ENCODE measurements at places on chromosomes 6 and 20. TPM values are rescaled to one million over a fixed set of nuclear protein-coding genes. Genes with fewer than 3 reads are reported as not detected.

DNA sequence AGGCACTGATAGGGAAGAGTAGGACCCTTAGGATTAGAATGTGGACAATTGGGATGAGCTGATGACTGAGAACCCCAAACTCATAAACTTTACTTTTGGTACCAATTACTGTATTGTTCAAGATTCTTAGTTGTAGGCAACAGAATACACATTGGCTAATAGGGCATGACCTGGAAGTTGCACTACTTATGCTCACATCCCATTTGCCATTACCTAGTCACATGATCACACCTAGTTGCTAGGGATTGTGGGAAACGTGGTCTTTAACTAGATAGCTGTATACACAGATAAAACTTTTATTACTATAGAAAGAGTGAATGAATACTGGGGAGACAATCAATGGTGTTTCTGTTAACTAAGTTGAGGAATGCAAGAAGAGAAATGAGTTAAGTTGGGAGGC is 113.4 kb upstream of the AKIRIN2 start:
- no peak for DNase-seq

DNA sequence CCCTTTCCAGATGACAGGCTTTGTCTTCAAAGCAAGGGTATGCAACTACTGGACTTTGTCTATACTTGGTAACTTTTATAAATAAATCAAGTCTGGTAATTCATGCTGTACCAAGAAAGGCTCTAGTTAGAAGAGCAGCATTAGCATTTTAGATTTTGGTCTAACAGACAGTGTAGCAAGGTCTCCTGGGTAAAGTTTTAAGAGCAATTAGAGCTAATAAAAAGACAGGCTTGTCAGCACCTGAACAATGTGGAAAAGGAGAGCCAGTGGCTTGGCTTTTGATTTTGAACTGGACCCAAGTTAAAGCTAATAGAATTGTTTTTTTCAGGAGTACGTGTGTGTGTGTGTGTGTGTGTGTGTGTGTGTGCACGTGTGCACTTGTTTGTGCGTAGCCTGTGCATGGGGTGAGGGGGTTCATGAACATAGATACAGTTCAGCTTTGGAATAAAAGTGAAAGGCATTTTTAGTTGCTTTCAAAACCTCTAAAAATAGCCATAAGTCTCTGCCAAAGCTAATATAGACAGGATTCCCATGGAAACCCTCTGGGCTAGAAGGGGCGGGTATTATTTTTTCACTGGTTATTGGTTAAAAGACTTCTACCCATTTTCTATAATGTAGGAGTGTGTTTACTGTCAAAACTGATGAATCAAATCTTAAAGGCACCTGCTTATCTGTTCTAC is 138.4 kb downstream of the KCNQ5 start:
- DNase-seq: no peak

GRCh38 chr6:47174502-47175023 is 132.4 kb upstream of the ADGRF1 start:
- DNase-seq: no peak

- peak; percentile 61 for DNase-seq
Measured at GRCh38 chr6:143575440-143575839, 63.9 kb upstream of the FUCA2 start.

- DNase-seq: no peak
Measured at GRCh38 chr20:42027746-42028268, 409.6 kb upstream of the CHD6 start.

DNA sequence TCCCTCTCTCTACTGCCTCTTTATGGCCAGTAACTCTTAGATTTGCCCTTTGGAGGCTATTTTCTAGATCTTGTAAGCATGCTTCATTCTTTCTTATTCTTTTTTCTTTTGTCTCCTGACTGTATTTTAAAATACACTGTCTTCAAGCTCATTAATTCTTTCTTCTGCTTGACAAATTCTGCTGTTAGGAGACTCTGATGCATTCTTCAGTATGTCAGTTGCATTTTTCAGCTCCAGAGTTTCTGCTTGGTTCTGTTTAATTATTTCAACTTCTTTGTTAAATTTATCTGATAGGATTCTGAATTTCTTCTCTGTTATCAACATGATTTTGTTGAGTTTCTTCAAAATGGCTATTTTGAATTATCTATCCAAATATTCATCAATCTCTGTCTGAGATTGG is 25.0 kb upstream of the SDCBP2 start:
- DNase-seq: no peak

Gene PGK2
- not detected for total RNA-seq

Data from pulmonary artery endothelial cell (primary cell).